ENCODE measurements at places on chromosomes 3 and 15.

DNA sequence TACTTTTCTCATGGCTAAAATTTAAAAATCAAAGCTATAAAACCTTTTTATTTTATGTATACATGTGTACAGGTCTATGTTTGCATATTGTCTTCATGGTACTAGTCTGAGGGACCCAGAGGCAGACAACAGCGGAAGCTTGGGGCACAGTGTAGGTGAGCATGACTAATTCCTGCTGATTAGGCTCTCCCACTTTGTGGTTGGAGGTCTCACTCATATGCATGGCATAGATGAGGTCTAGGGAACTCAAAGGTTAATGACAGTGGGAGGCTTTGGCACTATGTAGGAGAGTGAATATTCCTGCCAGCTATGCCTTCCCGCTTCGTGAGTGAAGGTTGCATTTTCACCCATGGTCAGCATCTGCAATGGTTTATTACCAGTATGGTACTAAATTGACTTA is 47.5 kb upstream of the AADACL2 start:
- no peak for DNase-seq

- DNase-seq: no peak
Observed at GRCh38 chr3:5733995-5734394, 546.5 kb downstream of the EDEM1 start.

- DNase-seq: no peak
Observed at GRCh38 chr15:71768184-71768583, 42.2 kb upstream of the NR2E3 start.

- no peak for DNase-seq
Observed at GRCh38 chr3:59442046-59442445, 392.2 kb upstream of the CFAP20DC start.

- DNase-seq: no peak
Observed at GRCh38 chr3:112470788-112471187, 28.5 kb downstream of the BTLA start.

- DNase-seq: no peak
Observed at GRCh38 chr15:65414841-65415621, 7.7 kb downstream of the IGDCC4 start.

GRCh38 chr15:29736012-29736743 is 86.1 kb downstream of the TJP1 start:
- no peak for DNase-seq

- DNase-seq: no peak
Observed at GRCh38 chr3:122101646-122102045, 46.5 kb downstream of the CD86 start.

DNA sequence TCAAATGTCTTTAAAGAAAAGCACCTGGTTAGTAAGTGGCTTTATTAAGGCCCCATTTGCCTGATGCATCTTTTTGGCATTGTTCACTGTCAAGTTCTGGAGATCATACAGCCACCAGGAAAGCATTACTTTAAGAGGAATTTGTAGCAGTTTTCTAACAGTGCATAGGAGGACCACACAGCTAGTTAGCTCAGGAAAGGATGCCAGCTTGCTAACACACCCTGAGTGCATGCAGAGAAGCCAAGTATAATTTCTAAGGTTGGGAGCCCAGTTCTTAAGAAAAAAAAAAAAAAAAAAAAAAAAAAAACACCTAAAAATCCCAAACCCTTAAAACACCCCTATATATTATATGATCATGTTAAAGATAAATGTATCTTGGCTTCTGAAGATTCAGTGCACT is 102.0 kb upstream of the FEZF2 start:
- no peak for DNase-seq

- DNase-seq: no peak
Observed at GRCh38 chr3:182479419-182480336, 313.6 kb upstream of the ATP11B start.

DNA sequence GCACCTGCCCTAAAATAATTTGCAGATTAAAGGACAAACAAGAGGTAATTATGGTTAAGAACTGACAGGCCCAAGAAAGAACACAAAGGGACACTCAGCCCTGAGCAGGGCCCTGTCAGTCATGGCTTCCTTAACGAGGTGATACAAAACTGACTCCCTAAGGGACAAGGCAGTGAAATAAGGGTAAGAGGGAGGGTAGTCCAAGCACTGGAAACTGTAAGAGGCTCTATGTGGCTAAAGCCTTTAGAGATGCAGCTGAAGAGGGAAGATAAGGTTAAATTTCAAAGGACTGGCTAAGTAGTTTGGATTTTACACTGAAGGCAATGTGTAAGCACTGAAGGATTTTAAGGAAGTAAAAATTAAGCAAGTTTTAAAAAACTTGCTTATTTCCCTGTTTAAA is 3.9 kb downstream of the ATR start:
- DNase-seq: no peak
